T47D (cell line): ENCODE measurements at places on chromosomes 6 and 20.

- no peak for DNase-seq
These were observed 84.0 kb downstream of the LAMA2 start for GRCh38 chr6:128966934-128967333.

- no peak for DNase-seq
These were observed 79.0 kb upstream of the DUSP22 start for GRCh38 chr6:213284-213683.

GRCh38 chr20:52035977-52036376 lies 155.6 kb downstream of the ZFP64 start:
- DNase-seq: no peak

GRCh38 chr20:52083627-52084232 lies 107.8 kb downstream of the ZFP64 start:
- peak; percentile 78 for DNase-seq

DNA sequence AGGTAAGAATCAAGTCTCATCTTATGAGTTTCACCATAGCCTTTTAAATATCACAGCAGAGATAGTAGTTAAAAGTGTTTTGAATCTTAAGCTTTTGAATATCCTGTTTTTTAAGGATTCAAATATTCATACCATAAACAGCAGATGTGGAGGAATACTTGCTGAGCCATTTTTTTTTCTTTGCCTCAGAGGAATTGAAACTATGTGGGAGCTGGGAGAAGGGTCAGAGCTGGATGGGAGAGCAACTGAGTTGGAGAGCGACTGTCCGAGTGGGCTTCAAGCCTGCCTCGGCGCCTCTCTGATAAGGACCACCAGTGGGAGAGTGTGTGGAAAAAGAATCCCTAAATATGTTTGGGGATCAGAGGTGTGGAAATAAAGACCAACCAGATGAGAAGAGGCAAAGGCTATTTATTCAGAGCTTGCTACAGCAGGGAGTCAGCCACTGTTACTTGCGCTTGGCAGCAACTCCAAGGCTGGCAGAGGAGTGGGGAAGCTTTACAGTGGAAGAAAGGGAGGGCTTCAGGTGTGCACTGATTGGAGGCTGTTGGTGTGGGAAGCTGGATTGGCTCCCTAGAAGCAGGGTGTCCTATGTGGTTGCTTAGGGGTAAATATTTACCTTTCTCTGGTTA lies 34.3 kb upstream of the MCUR1 start:
- DNase-seq: peak; percentile 54

GRCh38 chr6:157904999-157905398 lies 76.7 kb upstream of the SYNJ2 start:
- no peak for DNase-seq
